ENCODE measurements at places on chromosomes 5 and 9. TPM values are rescaled to one million over a fixed set of nuclear protein-coding genes. Genes with fewer than 3 reads are reported as not detected.

- DNase-seq = no peak
Observed at GRCh38 chr5:134142052-134142451, 27.6 kb downstream of the TCF7 start.

- DNase-seq = no peak
Observed at GRCh38 chr5:135013947-135014570, 20.0 kb downstream of the PITX1 start.

DNA sequence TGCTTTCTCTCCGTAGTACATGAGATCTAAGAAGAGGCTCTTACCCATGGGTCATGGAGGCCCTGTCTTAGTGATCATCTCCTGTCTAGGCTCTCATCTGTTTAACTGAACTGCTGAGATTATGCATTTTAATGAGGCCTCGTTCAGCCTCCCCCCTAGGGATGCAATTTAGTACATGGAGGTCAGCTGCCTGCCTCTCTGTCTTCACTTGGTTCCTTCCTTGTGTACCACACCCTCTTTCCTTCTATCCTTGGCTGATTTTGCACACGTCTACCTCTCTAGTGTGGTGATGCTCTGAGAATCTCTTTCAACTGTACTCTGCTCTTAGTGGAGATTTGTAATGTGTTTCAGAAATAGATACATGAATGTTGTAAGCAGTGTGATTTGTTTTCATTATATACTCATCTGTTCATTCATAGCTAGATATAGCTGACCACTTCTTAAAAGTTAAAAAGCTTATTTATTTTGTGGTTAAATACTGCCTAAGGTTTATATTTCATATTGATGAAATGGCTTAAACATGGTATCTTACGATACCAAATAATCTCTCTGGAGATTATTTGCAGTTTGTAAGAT is 3.5 kb upstream of the ACTBL2 start:
- DNase-seq = no peak

GRCh38 chr9:117480253-117480652 is 65.4 kb upstream of the ASTN2 start:
- DNase-seq = no peak

The TTC1 gene
- total RNA-seq = 14.3 TPM

The NUDT12 gene
- total RNA-seq = 0.44 TPM

- no peak for DNase-seq
Observed at GRCh38 chr9:71975833-71976232, 64.4 kb downstream of the C9orf85 start.

- DNase-seq = no peak
Observed at GRCh38 chr9:37889536-37889935, 14.4 kb downstream of the SLC25A51 start.

The RFX3 gene
- 18.9 TPM for total RNA-seq

GRCh38 chr5:66860199-66860975 is 264.2 kb downstream of the MAST4 start:
- no peak for DNase-seq

- DNase-seq = no peak
Observed at GRCh38 chr5:7955476-7955875, 86.5 kb downstream of the MTRR start.

DNA sequence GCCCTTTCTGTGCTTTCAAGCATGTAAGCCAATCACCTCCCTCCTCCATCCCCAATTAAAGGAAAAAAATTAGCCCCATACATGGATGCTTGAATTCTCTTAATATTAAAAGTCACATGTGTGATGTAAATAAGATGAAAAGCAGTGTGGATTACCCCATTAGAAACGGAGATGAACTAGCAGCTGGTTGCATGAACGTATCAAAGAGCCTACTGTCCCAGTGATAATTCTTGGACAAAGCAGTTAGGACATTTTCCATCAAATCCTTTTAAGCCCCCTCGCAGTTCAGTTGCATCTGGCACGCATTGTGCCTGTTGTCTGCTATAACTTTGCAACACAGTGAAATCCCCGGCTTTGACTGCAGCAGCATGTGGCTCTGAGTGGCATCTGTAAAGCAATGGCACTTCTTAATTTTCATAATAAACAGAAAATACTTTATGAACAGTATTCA is 285.6 kb downstream of the FBXL7 start:
- no peak for DNase-seq

- no peak for DNase-seq
Observed at GRCh38 chr9:93475856-93476255, 22.5 kb upstream of the FAM120AOS start.

- DNase-seq = no peak
Observed at GRCh38 chr9:137429546-137429890, 6.3 kb downstream of the NOXA1 start.

The LCN1 gene
- not detected for total RNA-seq

GRCh38 chr5:138305797-138306196 is 25.8 kb downstream of the CDC25C start:
- no peak for DNase-seq

The SHOC1 gene
- total RNA-seq = not detected

DNA sequence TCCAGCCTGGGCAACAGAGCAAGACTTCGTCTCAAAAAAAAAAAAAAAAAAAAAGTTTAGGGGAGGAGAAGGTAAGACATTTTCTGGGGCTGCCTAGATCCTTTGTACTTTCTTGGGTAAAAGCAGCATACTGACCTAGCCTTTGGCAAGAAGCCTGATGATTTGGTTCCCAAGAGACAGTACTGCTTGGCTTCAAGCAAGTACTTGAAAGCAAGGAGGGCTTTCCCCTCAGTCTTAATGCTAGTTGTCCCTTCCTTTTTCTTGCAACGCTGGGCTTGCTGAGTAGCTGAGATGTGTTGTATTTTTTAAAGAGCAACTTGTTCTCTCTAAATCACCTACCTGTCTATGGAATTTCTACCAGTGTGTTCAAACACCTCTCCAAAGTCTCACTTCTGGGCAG is 76.2 kb downstream of the INSYN2B start:
- no peak for DNase-seq

The PAPPA gene
- not detected for total RNA-seq

The SOX30 gene
- total RNA-seq = not detected

All from CD8-positive, alpha-beta T cell (primary cell).